ENCODE measurements at places on chromosomes 1 and 21.

GRCh38 chr1:96116731-96117130, 604.9 kb upstream of the PTBP2 start:
- no peak for DNase-seq

- DNase-seq = no peak
Observed at GRCh38 chr1:239112101-239112935, 274.1 kb upstream of the CHRM3 start.

- DNase-seq = no peak
Observed at GRCh38 chr21:42790520-42791065, 88.7 kb downstream of the WDR4 start.

- no peak for DNase-seq
Observed at GRCh38 chr1:3864884-3865283, 7.6 kb downstream of the DFFB start.

- DNase-seq = no peak
Observed at GRCh38 chr1:172343240-172344160, 77.0 kb upstream of the C1orf105 start.

DNA sequence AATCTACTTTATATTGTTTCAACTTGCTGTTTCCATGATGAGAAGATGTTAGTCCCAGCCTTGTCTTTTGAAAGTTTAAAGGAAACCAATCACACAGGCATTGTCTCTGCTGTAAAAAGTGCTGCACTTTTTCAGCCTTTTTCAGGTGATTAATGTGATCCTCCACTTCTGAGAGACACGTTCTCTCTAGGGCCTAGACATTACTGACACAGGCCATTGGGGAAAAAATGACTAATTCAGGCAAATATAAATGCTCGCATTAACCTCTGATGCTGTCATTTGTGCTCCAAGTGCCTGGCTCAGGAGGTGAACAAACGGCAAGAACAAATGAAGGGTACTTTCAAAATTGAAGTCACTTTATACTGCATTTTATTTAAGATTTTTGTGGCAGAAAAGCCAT, 32.4 kb upstream of the RGS7 start:
- DNase-seq = no peak

DNA sequence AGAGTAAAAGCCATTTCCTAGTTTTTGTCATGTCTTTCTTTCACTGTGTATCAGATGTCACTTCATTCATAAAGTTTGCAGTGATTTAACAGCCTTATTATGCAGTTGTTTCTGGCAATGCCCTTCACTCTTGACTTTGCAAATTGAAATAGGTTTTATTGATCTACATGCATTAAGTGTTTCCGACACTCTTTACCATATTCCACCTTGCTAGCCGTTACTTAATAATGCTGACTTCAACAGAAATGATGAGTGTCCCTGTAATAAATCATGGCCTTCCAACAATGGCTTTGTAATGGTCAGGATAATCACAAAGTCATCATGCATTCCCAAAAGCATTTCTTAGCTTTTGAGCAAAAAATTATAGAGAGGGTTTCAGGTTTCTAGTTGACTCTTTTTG, 236.8 kb upstream of the FMN2 start:
- no peak for DNase-seq

DNA sequence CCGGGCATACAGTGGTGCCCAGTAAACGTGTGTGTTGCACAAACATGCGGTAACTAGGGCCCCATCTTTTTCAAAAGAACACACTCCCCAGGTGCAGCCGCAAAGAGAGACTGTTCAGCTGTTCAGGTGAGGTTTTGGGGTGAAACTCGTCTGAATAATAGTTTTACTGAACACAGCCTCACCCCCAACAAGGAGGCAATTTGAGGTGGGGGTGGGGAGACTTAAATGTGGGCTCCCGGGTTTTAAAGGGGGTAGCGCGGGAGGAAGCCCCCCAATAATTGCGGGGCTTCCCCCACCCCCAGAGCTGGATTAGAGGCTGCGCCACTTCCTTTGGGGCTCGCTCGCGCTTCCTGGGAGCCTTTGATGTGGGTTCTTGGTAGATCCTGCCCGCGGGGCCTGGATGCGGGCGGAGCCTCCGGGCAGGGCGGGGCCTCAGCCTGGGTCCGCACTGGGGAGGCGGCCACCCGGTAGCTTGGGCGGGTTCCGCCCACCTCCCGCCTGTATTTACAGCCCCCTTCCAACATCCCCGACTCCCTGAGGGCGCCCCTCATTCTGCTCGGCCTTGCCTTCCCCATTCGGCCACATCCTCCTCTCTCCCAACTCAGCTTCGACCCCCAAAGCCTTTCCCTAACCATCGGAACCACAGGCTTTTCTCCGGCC, 6.4 kb upstream of the EPHA2 start:
- DNase-seq = no peak

DNA sequence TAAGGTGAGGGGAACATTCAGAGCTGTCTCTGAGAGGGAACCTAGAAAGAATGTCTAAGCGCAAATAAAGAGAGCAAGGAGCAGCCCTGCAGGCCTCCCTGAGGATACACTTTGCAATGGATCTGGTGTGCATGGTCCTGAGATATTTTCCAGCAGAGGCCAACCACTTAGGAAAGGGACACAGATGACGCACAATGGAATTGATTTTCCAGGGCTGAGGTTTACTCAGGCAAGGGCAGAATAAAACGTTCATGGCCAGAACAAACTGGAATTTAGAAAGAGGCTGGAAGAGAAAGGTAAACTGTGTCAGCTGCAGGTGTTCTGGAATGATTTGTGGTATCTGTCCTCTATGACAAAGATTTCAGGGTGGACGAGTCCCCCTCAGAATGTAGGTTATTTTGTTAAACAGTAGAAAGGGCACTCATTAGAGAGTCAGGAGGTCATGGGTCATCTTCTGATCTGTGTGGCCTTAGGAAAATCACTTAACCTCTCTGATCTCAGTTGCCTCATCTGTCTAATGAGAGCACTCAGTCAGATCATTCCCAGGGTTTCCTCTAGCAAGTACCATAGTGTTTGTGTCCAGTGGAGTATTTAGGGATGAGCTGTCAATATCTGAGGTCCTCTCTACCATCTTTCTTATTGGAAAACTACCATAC, 61.8 kb upstream of the PGBD5 start:
- no peak for DNase-seq

DNA sequence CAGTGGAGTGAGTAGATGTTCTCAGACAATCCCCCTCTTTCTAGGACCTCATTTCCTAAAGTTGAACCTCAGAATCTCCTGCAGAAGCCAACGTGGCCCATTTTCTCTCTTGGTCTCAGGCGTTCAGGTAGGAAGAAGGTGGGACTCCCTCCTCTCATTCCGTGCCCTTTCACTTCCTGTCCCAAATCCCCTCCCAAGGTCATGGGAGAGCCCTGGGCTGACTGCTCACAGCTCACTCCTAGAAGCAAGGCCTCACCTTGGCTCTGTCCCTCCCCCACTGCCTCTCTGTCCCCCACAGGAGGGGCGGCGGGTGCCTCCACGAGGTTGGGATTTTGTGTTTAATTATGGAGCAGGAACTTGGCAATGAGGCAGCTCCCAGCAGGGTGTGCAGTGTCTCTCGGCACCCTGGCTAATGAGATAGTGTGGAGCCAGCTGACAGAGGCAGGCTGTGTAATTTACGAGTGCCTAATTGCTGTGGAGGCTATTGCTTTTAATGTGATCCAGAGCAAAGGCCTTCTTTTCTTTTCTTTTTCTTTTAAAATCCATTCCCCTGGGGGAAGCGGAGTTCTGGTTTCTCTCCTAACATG, 9.1 kb upstream of the CDK18 start:
- DNase-seq = no peak

DNA sequence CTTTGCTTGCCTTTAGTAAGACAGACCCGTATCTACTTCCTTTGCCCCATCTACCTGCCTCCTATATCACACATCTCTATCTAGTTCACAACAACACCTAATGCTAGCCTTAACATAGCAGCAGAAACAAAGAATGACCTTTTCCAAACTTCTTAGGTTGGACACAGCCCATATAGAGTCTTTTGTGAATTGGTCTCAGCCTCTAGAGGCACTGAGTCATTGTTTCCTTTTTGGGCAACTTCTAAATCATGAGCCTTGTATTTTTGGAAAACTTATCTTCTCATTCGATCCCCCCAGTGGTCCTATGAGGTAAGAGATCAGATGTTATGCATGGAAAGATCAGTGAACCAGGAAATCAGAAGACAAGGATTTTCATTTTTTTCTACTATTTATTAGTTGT, 679.4 kb upstream of the USP24 start:
- no peak for DNase-seq

- DNase-seq = peak; percentile 22
Observed at GRCh38 chr1:111769517-111770146, 13.9 kb downstream of the DDX20 start.

DNA sequence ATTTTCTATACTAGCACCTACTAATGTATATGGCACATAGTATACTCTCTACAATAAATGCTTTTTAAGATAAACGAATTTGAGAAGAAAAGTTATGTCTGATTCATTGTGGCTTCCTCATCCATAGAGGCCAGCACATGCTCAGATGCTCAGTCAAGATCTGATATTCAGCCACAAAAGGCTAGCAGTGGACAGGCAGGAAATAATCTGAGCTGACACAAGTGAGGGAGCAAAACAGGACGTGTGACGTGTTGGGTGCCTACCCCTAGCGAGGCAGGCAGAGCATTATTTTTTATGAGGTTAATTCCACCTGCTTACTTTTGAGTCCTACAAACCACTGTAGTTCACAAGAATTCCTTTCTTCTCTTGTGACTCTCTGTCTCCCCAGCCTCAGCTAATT, 550.9 kb downstream of the SMYD3 start:
- no peak for DNase-seq

- DNase-seq = no peak
Observed at GRCh38 chr1:25090707-25091422, 141.4 kb downstream of the SYF2 start.

DNA sequence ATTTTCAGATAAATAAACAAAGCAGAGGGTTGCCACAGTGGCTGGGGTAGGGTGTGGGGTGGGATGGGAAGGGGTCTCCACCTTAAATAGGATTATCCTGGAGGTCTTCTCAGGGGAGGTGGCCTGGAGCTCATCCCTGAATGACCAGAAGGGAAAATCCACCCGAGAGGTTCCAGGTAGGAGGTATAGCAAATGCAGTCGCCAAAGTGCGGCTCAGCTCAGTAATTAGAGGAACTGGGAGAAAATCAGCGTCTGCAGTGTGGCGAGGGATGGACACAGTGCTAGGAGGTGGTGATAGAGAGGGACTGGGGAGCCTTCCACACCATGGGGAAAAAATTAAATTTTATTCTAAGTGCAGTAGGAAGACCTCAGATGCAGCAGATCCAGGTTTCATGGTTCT, 584.5 kb downstream of the MATN1 start:
- no peak for DNase-seq

- no peak for DNase-seq
Observed at GRCh38 chr21:16070207-16070651, 340.4 kb downstream of the USP25 start.

DNA sequence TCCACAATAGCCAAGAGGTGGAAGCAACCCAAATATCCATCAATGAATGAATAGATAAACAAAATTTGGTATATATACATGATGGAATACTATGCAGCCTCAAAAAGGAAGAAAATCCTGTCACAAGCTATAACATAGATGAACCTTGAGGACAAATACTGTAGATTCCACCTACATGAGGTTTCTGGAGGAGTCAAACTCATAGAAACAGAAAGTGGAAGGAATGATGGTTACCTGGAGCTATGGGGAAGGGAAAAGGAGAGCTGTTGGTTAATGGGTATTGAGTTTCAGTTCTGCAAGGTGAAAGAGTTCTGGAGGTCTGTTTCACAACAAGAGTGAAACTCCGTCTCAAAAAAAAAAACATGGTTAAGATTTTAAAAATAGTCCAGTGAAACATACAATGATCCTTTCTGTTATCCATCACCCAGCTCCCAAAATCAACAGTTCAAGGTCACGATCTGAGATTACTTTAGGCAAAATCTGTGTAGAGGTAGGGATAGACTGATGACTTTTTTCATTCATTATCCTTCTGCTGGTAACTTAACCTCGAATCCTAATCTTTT, 80.8 kb upstream of the HNRNPU start:
- DNase-seq = no peak

DNA sequence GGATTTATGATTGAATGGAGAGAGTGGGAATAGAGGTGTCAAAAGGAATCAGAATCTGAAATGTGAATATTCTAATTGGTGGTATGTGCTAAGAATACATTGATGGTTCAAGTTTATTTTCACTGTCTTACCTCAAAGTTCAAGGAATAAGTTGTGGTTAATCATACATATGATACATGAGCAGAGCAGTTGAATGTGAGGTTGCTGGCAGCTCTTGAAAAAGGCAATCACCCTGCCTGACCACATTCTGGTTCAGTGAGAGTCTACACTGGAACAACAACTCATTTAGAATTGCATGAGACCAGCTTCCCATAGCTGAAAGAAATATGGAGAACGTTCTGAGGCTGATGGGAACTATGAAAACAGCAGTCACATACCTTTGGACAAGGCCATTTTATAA, 68.3 kb upstream of the ARHGAP29 start:
- DNase-seq = no peak

GRCh38 chr1:25891606-25892005, 14.6 kb downstream of the STMN1 start:
- no peak for DNase-seq

- DNase-seq = no peak
Observed at GRCh38 chr1:98027103-98027705, 106.4 kb upstream of the DPYD start.

- DNase-seq = no peak
Observed at GRCh38 chr1:163973586-163973985, 585.4 kb upstream of the PBX1 start.

- no peak for DNase-seq
Observed at GRCh38 chr1:56473582-56474270, 105.6 kb downstream of the PLPP3 start.

GRCh38 chr21:27582948-27583430, 616.1 kb upstream of the ADAMTS5 start:
- DNase-seq = no peak

- no peak for DNase-seq
Observed at GRCh38 chr1:171984850-171985485, 143.7 kb downstream of the DNM3 start.

DNA sequence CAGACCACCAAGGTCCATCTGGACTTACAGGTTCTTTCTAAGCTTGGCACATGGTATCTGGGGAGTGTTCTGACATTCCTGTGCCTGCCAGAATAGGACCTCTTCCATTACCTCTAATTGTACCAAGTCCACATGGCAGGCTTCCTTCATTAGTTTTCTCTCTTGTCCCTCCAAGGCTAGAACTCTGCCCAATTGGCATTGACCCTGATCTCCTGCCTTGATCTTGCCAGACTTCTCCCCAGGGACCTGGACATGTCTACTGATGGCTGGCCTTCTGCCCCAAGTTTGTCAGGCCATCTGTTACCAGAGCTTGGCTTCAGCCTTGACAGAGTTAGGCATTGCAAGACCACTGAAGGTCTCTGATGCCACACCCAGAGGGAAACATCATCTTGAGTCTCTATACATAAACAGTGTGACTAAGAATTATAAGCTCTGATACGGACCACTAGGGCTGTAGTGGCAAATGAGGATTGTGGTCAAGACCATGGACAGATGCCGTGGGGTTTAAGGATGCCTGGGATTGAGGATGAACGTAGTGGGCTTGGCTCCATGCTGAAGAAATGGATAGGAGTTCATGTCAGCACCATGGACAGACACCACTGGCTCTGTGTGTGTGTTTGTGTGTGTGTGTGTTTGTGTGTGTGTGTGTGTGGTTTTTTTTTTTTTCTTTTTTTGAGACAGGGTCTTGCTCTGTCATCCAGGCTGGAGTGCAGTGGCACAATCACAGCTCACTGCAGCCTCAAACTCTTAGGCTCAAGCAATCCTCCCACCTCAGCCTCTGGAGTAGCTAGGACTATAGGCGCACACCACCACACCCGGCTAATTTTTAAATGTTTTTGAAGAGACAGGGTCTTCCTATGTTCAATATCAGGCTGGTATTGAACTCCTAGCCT, 19.5 kb upstream of the PSMB2 start:
- peak; percentile 54 for DNase-seq

- peak; percentile 70 for DNase-seq
Observed at GRCh38 chr1:112618721-112619517, at the start of gene ST7L. ST7L (minus strand) TSS chr1:112619141; CDS start chr1:112619113, 28 bp downstream.

All from right renal pelvis (tissue), 4 donors.